Endothelial cell (in vitro differentiated cells): ENCODE measurements at places on chromosomes 6 and 20.

- no peak for DNase-seq
These were observed 111.2 kb downstream of the SCML4 start for GRCh38 chr6:107712665-107713551.

DNA sequence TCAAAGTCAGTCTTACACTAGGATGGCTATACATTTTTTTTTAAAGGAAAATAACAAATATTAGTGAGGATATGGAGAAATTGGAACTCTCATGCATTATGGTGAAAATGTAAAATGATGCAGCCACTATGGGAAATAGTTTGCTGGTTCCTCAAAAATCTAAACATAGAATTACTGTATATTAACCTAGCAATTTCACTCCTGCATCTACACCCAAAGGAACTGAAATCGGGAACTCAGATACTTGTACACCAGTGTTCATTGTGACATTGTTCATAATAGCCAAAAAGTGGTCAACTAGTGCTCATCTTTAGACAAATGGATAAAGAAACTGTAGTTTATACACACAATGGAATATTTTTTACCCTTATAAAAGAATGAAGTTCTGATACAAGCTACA, 110.7 kb downstream of the UTRN start:
- DNase-seq: no peak

- DNase-seq: no peak
These were observed 54.2 kb downstream of the BCAS4 start for GRCh38 chr20:50848846-50849673.

DNA sequence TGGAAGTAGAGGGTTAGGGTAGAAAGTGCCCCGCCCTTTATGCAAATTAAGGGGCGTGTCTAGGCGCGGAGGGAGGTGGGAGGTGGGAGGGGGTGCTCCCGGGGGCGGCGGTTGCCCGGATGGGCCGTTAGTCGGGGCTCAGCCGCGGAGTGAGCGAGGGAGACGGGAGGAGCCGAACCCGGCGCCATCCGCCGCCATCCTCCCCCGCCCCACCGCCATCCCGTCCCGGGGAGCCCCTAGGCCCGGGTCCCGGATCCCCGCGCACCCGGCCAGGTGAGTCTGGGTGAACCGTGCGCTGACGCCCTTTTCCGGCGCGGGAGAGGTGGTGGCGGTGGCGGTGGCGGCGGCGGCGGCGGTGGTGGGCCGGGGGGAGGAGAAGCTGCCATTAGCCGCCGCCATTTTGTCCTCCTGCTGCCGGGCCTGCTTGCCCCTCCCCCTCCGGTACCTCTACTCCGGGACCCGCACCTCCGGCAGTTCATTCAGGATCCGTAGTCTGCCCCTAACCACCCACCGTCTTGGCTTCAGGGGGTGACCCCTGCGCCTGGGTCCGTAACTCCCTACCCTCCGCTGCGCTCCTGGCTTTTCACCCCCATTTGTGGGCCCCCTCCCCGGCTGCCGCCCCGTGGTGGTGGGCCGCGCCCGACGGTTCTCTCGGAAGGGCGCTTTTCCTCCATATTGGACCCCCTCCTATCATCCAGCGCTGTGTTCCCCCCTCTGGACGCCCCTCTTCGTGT, at the start of gene PRRC2A:
Gene PRRC2A, plus strand, starts transcription at position 130 of the 734 bp plus-strand sequence. CDS start 2,075 bp downstream, outside the sequence.
- DNase-seq: peak; percentile 84

DNA sequence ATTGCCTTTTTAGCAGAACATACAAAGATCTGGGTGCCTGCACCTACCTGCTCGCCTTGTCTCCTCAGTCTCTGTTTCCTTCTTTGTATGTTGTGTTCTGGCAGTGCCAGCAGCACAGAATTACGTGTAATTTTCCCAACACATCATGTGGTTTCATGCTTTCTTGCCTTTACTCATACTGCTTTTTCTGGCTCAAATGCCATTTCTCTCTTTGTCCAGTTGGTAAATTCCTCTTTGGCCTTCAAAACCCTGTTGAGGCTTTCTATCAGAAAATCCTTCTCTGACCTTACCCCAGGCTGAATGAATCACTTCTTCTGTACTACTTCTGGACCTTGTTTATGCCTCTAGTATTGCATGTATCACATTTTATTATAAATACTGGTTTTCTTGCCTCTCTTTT, 31.8 kb downstream of the L3MBTL3 start:
- DNase-seq: no peak

DNA sequence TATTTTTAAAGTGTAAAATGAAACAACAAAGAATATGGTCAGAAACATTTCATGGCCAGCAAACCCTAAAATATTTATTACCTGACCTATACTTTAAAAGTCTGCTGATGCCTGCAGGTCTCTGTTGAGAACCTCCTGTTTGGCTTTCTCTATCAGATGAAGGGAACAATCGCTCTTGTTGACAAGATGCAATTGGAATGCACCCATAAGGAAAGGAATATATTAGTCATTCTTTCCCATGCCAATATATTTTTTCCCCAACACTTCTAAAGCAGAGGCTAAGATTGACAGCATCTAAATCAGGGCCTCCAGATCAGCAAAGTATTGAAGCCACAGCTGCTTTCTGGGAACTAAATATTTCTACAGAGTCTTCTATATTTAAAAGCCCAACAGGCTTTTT, 897.8 kb downstream of the EPHA7 start:
- no peak for DNase-seq

DNA sequence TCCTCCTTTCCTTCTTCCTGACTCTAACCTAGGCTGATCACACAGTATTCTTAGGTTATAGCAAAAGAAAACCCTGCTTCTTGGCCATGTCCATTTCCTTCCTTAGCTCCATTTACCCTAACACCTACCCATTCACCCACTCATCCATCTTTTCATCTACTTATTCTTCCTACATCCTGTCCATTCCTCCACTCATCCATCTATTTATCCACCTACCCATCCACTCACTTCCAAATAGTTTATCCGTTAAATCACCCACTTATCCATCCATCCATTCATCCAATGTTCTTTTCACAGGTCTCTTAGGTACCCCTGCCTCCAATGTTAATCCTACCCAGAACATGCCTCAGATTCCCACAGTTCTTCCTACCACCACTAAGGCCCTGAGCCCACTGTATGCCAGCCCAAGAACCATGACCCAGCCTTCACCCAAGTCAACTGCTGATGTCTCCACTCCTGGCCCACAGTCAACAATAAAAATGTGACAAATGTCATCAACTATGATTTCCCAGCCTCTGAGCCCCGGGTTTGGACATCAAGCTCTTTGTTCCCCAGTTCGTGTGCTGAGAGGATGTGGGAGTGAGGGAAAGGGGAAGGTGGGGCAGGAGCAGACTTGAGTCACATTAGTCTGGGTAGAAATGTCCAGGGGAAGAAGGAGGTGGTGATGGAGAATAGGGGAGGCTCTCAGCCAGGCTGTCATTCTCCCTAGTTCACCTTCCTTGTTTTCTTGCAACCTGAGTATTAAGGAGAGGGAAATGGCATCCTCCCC, 24.4 kb downstream of the TREML4 start:
- no peak for DNase-seq

- DNase-seq: no peak
These were observed 226.4 kb downstream of the FNDC1 start for GRCh38 chr6:159395609-159396008.

GRCh38 chr6:36319821-36320220, 16.9 kb downstream of the BNIP5 start:
- DNase-seq: no peak

DNA sequence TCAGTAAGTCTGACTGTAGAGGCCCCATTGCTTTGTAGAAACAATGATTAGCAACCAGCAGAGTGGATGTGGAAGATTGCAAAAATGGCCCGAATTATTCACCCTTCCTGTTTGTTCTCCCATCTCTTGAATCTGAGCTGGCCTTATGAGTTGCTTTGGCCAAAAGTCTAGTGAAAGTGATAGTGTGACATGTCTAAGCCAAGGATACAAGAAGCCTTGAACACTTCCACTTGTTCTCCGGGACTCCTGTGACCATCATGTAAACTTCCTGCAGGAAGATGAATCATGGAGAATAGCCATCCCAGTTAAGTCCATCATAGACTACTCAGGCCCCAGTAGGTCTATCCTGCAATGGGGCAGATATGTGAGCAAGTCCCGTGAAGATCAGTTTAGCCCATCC, 252.0 kb upstream of the JAG1 start:
- DNase-seq: no peak

- no peak for DNase-seq
These were observed 480.7 kb downstream of the CD83 start for GRCh38 chr6:14598017-14598864.

- DNase-seq: no peak
These were observed 16.5 kb downstream of the PEDS1 start for GRCh38 chr20:50136822-50137599.

DNA sequence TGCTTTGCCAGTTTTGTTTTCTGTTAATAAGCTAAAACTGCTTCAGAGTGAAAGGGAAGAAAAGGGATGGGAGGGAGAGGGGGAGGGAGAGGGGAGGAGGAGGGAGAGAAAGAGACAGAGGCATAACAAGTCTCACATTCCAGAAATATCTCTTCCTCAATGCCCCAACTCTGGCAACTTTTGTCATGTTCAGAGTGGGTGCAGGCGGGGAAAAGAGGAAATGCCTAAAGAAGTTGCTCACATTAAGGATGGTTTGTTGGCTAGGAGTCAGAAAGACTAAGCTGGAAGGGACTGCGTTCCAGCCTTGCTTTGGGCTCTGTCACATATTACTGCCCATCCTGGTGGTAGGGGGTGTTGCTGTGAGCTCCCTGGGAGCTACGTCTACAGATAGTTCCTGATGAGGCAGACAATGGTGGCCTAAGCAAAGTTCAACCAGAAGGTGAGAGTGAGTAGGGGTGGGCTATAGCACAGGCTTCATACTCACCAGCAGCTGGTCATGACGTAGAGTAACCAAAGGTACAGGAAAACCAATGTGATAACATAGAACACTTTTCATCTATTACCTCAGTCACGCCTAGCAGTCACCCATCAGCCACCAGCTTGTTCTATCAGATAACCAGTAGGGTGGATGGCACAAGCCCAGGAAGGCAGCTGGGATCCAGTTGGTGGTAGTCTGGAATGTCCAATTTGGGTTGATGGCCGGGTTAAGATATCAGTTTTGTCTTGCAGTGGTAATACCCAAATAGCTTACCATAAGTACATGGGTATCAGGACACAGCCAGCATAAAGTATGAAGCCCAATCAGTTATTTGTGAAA, 2.1 kb downstream of the TSPYL4 start:
- DNase-seq: no peak

DNA sequence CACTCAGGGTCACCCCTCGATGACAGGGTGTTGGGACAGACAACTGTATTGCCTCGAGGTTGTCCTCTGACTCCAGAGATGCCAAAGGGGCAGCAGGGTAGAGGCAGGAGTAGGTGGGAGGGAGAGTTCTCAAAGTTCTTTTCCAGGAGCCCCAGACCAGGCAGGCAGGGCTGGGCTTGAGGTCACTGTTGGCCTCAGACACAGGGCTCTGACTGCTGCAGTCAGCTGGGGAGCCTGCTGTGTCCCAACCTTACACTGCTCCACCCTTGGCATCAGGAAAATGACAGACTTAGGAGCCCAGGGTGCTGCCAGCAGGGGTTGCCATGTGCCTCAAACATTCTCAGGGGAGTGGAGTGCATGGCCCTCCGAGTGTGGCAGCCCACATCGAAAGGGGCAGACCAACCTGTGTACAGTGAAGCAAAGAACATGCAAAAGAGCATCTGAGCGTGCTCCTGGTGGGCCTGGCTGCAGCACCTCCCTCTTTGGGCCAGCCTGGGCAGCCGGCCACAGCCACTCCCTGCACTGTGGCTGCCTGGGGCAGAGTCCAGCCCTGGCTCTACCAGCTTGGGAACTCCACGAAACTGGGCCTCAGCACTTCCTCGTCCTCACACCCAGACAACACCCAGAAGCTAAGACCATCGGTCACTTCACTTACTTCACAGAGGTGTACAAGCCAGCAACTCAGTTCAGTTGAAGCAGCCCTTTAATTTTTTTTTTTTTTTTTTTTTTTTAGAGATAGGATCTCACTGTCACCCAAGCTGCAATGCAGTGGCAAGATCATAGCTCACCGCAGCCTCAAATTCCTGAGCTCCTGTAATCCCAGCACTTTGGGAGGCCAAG, 24.0 kb downstream of the C6orf132 start:
- no peak for DNase-seq

- no peak for DNase-seq
These were observed 74.7 kb upstream of the TNFAIP3 start for GRCh38 chr6:137792160-137793033.

DNA sequence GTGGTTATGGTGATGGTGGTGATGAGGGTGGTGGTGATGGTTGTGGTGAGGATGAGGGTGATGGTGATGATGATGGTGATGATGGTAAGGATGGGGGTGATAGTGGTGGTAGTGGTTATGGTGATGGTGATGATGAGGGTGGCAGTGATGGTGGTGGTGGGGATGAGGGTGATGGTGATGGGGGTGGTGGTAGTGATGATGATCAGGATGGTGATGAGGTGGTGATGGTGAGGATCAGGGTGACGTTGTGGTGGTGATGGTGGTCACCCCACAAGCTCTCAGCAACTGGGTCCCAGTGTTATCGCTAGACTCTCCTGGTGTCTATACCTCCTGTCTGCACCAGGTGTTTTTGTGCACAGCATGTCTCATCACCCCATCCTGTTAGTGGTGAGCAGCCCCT, 85.0 kb downstream of the TMEM242 start:
- no peak for DNase-seq

- DNase-seq: no peak
These were observed 15.7 kb downstream of the BRD2 start for GRCh38 chr6:32983964-32984621.

- DNase-seq: no peak
These were observed 14.2 kb downstream of the ARID1B start for GRCh38 chr6:156791320-156791850.

GRCh38 chr20:48971956-48972355, 50.4 kb downstream of the ARFGEF2 start:
- no peak for DNase-seq

- no peak for DNase-seq
These were observed 89.9 kb downstream of the CARMIL1 start for GRCh38 chr6:25369036-25369432.

- no peak for DNase-seq
These were observed 179.8 kb upstream of the RIMS1 start for GRCh38 chr6:71706523-71706922.

- DNase-seq: no peak
These were observed 898.9 kb upstream of the ADGRB3 start for GRCh38 chr6:67736161-67736560.

DNA sequence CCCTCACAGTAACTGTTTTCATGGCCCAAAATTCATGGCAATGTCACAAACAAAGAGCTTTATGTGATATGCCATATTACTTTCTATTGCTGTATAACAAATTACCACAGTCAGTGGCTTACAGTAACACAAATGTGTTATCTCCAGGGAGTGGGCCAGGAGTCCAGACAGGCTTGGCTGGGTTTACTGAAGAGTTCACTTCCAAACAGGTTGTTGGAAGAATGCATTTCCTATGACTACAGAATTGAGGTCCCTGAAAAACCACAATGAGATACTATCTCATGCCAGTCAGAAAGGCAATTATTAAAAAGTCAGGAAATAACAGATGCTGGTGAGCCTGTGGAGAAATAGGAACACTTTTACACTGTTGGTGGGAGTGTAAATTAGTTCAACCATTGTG, 431.9 kb downstream of the PKHD1 start:
- DNase-seq: no peak
